EL (cell line): ENCODE measurements at places on chromosomes 5 and 9.

GRCh38 chr9:88574953-88575352 is 40.0 kb downstream of the NXNL2 start:
- DNase-seq, result peak; percentile 71

- no peak for DNase-seq
Measured at GRCh38 chr5:164224236-164224635, 718.8 kb downstream of the MAT2B start.

- no peak for DNase-seq
Measured at GRCh38 chr9:31799953-31800609, 584.4 kb upstream of the ACO1 start.

GRCh38 chr5:35160486-35161116 is 69.7 kb downstream of the PRLR start:
- DNase-seq, result no peak

DNA sequence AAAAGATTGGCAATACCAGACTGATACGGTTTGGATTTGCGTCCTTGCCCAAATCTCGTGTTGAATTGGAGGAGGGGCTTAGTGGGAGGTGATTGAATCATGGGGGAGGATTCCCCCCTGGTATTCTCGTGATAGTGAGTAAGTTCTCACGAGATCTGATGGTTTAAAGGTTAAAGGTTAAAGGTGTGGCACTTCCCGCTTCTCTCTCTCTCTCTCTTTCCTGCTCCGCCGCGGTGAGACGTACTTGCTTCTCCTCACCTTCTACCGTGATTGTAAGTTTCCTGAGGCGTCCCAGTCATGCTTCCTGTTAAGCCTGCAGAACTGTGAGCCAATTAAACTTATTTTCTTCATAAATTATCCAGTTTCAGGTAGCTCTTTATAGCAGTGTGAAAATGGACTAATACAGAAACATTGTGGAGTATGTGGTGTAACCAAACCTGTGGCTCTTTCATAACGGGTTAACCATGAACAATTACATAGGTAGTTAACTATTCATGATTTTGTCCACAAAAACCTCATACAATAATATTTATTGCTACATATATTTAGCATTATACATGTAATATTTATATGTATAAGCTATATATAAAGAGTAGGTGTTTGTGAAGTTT is 107.5 kb downstream of the ANXA1 start:
- DNase-seq, result no peak

- DNase-seq, result peak; percentile 96
Measured at GRCh38 chr5:78594610-78595457, 53.7 kb downstream of the LHFPL2 start.

- DNase-seq, result no peak
Measured at GRCh38 chr5:108620516-108620915, 127.2 kb upstream of the FER start.

GRCh38 chr9:137014776-137015539 is 13.1 kb downstream of the ABCA2 start:
- no peak for DNase-seq

DNA sequence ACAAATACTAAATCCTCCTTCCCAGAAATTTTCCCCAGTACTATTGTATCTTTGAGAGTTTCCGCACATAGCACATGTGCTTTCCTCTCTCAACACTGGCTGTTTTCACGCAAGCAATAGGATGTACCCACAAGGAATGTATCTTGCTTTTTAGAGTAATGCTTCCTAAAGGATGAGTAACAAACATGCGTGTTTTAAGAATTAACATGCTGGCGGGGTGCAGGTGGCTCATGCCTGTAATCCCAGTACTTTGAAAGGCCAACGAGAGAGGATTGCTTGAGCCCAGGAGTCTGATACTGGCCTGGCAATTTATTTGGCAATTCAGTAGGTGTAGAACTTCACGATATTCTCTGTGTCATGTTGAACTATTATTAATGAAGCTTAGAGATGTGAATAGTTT is 4.6 kb downstream of the RUFY1 start:
- no peak for DNase-seq

DNA sequence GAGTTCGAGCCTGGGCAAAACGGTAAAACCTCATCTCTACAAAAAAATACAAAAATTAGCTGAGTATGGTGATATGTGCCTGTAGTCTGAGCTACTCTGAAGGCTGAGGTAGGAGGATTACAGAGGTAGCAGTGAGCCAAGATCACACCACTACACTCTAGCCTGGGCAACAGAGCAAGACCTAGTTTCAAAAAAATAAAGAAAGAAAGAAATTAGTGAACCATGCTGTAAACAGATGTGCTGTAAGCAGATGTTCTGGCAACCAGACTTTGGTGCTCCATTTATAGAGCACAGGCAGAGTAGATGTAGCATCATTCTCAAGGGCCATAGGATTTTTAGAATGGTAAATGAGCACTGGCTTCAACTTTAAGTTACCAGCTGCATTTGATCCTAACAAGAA is 115.4 kb downstream of the ST8SIA4 start:
- DNase-seq, result no peak

- no peak for DNase-seq
Measured at GRCh38 chr9:18785604-18786003, 247.4 kb downstream of the SAXO1 start.

- DNase-seq, result no peak
Measured at GRCh38 chr5:174789596-174789995, 65.2 kb downstream of the MSX2 start.

DNA sequence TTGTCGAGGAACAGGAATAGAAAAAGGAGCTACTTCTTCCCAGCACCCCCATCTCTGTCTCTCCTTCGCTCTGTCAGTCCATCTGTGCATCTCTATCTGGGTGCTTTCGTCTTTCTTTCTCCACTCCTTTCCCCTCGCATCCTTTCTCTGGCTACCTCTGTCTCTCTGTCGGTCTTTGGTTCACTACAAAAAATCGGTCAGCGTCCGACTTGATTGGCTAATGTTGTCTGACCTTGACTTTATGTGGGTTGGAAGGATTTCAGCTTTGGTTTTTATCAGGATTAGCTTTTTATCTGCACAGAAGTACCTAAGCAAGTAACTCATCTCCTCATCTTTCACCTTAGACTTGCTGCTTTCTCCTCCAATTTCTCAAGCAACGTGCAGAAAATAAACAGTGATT is 575.2 kb upstream of the ZNF462 start:
- DNase-seq, result no peak

- no peak for DNase-seq
Measured at GRCh38 chr9:94567271-94567670, 12.4 kb downstream of the PCAT7 start.

- no peak for DNase-seq
Measured at GRCh38 chr5:163401271-163401670, 36.1 kb upstream of the CCNG1 start.

DNA sequence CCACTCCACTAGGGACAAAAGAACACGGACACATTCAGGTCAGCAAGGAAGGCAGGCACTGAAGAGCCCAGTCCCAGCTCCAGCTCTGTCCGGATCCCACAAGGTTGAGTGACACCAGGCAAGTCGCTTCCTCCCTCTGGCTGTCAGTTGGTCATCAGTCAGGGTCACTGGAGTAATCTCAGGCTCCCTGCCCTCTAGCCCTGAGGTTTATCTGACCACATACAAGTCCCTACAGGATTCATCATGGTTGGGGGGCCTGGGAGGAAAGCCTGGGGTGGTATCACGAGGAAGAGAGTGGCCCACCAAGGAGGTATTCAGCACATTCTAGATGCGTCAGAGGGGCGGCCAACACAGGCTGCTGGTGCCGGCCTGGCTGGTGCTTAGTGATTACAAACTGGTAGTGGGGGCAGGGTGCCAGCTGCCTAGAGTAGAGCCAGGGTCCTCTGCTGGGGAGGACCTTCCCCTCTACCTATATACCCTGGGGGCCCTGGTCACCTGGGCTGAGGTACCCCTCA is 81.5 kb downstream of the SHB start:
- no peak for DNase-seq

GRCh38 chr9:116223926-116224325 is 70.3 kb downstream of the PAPPA start:
- no peak for DNase-seq

DNA sequence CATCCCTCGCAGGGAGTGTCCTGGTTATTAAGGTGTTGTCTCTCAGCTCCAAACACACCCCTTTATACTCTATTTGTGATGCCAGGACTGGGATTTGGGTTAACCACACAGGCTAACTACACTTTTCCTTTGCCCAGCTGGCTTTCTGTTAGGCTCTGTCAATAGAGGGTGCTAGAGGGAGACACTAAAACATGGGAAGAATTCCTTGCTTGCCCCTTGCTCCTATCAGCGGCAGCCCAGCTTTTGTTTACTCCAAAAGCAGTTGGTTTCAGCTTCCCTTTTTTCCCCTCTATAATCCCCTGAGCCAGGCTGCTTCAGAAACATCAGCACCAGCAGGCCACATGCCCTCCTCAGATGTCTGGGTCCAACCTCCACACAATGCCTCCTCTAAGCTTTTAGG is 297.1 kb downstream of the KCTD16 start:
- peak; percentile 69 for DNase-seq

GRCh38 chr5:170482511-170482910 is 21.3 kb upstream of the KCNIP1 start:
- no peak for DNase-seq

- peak; percentile 99 for DNase-seq
Measured at GRCh38 chr9:81389569-81389993, 299.8 kb downstream of the TLE1 start.

DNA sequence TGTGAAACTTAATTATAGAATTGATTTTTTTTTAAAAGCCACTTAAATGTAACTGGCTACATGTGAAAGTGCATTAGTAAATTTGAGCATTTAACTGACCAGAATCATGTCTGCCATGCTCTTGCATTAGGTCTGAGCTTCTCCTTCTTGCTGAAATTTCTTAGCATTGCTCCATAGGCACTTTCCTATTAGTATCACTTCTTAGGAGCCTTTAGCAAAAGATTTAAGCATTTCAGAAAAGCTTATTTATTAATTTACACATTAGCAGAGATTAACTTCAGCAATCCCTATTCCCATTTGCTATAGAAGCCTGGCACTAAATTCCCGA is 211.0 kb downstream of the SNX18 start:
- no peak for DNase-seq

GRCh38 chr9:90086101-90086511 is 481.3 kb downstream of the GADD45G start:
- no peak for DNase-seq

GRCh38 chr9:14316602-14317300 is 2.8 kb upstream of the NFIB start:
- no peak for DNase-seq

GRCh38 chr5:57455511-57456455 is 26.8 kb downstream of the ACTBL2 start:
- DNase-seq, result no peak

DNA sequence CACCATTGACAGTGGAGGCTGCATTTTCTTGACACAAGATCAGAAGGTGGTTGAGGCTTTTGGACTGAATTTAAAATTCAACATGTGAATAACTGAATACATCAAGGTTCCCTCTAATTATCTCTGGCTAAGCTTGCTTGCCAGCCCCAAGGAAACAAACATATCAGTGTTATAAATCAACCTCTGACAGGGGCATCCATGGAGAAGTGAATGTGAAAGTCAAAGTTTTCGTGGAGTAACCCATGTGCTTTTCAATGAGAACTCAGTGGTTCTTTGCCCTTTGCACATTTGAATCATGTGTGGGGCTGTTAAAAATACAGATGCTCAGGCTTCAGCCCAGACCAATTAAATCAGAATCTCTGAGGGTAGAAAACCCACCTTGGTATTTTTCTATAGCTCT is 128.9 kb downstream of the LRRC70 start:
- DNase-seq, result no peak

DNA sequence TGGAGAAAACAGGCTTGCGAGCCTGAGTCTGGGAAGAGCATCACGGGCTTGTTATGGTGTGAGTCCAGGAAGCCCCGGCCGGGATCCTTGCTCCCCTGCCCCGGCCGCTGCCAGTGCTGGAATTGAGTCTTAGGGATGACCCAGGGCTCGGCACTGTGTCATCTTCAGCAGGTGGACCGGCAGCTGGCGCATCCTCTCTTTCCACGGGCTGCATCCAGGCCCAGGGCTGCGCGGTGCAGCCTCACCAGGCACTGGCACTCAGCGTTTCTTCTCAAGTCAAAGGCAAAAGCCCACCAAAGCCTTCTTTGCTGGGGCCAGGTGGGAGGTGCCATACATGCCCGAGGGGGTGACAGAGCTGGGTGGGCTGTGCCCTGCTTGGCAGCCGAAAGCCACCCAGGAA is 46.6 kb downstream of the COL5A1 start:
- no peak for DNase-seq

DNA sequence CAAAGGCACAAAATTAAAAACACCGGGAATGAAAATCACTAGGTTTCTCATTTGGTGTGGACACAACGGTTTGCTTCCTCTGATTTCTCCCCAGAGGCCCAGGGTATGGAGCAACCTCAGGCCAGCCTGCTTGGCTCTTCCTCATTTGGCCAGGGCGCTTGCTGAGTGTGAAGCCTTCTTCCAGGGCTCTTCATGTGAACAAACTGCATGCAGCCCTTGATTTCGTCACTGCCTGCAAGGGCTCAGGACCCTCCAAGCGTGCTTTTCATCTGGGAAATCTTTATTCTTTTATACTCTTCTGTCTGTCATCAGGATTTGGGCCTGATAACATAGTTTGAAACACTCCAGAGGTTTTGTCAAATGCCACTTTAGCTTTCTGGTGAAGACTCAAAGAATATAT is 122.6 kb upstream of the KLF4 start:
- no peak for DNase-seq

DNA sequence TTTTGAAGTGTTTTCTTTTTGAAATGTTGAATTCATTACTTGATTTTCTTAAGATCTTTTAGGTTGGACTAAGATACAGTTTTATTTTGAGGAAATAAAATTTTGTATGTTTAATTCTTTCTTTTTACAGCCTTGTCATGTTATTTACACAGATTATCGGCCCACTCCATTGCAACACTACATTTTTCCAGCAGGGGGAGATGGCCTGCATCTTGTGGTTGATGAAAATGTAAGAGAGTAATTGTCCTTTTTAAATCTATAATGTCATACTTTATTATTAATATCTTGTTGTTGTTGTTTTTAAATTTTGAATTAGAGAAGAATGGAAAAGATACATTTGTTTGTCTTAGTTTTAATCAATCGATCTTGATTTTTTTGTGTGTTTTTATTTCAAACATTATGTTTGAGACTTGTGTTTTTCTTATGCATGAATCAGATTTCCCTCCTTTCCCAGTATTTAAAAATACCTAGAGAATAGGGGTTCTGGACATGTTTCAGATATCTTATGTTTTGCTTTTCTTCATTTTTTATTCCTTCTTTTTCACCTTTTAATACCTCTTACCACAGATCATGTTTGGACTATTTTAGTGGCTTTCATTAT is 36.7 kb downstream of the MTREX start:
- peak; percentile 59 for DNase-seq

- DNase-seq, result no peak
Measured at GRCh38 chr9:108852079-108852478, 3.7 kb downstream of the ACTL7B start.

DNA sequence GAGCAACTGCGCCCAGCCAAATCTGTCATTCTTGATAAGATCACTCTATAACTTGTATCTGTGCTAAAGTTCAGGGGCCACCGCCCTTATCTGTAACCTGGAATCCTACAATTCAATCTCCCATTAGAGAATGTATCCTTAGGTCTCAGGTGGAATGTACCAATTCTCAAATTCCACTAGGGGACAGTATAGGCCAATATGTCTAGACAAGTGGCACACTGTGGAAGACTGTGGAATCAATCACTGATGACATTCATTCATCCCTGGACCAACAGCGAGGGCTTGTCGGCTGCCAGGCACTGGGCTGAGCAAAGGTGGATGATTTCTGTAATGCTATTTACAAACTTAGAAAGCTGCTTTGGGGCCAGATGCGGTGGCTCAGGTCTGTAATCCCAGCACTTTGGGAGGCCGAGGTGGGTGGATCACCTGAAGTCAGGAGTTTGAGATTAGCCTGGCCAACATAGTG is 28.7 kb upstream of the MEGF9 start:
- DNase-seq, result peak; percentile 36
